ENCODE measurements at places on chromosomes 2 and 18. TPM values are rescaled to one million over a fixed set of nuclear protein-coding genes. Genes with fewer than 3 reads are reported as not detected.

Gene CIB4
- not detected for total RNA-seq

DNA sequence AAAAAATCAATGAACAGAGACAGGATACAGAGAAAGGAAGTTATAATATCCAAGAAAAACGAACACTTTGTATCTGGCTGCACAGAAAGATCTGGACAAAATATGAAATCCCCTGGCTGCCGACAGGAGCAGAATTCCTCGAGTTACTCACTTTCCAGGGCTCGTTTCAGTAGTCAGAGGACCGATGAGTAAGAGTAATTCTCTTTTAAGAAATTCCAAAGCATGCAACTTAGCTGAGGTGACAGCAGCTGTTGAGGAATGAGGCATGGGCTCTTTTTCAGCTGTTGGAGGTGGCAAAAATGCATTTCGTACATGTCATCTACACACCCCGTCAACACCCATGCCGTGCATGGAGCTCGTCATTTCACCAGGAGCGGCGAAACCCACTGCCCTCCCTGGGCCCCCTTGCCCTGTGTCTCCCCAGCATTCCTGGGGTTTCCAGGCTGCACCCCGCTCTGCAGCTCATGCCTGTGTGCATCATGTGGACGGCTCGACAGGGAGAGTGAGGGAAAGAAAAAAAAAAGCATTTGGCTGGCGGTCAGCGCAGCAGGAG, 210.8 kb upstream of the SMIM21 start:
- DNase-seq: no peak

Gene RNU2-63P
- total RNA-seq: 12.6 TPM

DNA sequence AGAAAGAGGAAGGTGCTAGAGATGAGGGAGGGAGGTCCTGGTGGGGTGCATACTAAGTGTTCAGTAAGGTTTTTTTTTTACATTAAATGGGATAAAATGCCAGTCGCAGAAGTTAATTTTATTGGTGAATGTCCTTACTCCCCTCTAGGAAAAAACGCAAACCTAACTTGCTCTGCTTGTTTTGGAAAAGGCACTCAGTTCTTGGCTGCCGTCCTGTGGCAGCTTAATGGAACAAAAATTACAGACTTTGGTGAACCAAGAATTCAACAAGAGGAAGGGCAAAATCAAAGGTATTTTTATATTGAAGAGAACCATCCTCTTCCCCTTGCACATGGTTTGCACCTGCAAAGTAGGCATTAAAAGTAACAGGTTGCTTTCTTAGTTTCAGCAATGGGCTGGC, 12.7 kb upstream of the IL18R1 start:
- DNase-seq: no peak

DNA sequence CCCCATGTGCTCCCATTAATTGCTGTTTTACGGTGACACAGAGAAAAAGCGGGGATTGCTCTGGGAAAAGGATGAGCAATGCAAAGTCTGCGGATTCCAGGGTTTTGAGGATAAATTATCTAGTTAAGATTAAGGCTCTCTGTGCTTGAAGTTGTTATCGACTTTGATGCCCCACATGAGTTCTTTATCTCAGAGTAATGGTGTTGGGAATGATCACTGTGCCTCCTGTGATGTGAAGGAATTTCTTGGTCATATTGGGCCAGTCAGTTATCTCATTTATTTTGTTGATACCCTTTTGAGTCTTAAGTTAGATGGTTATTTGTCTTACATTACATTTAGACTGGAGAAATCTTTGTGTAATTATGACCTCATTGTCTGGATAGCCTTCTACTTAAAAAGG, 184.6 kb upstream of the MEX3C start:
- no peak for DNase-seq

Gene C1QL2
- total RNA-seq: not detected

DNA sequence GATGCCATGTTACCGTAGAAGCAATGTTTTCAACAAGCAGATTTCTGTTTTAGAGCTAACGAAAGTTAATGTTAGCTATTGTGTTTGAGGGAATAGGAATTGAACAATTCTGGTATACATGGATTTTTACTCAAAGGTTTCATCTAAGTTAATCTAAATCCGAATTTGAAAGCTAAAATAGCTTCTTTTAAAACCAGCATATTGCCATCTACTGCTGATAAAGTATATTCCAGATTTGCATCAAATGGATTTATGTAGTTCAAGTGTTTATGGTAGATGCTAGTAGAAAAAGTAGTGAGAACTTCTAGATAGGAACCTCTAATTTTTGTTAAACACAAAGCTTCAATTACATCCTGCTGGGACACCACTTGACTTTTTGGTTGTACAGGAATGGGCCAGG, 1569.5 kb upstream of the NXPH2 start:
- DNase-seq: no peak

DNA sequence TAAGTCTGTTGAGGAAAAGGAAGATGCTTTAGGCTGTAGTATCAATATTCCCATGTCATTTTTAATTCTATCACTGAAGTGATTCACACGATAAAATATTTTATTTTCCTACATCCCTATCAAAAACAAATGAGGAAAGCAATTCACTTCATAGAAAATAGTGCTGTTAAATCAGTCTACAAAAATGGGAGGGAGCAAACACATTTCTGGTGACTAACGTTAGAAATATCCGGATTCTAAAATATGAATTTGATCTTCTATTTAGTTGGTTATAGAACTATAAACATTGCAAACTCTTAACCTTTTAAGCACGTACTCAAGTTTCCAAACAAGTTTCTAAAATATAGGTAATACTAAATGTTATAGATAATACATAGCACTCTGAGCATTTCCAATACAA, 20.8 kb downstream of the ATF2 start:
- no peak for DNase-seq

Gene MTERF4
- total RNA-seq: 35.0 TPM

- DNase-seq: peak; percentile 86
Measured at GRCh38 chr2:42827647-42828486, 35.5 kb upstream of the HAAO start.

Gene ZNF892
- total RNA-seq: 2.7 TPM

Gene SUMO1
- total RNA-seq: 132 TPM

Gene RMDN2
- total RNA-seq: 0.79 TPM

GRCh38 chr2:74618410-74619083, 29.6 kb downstream of the M1AP start:
- DNase-seq: no peak

Gene RSAD2
- total RNA-seq: 9.1 TPM

- no peak for DNase-seq
Measured at GRCh38 chr18:72342933-72343332, 201.2 kb downstream of the CBLN2 start.

- DNase-seq: no peak
Measured at GRCh38 chr2:44296653-44297052, 21.4 kb downstream of the SLC3A1 start.

Gene GPR39
- total RNA-seq: not detected

DNA sequence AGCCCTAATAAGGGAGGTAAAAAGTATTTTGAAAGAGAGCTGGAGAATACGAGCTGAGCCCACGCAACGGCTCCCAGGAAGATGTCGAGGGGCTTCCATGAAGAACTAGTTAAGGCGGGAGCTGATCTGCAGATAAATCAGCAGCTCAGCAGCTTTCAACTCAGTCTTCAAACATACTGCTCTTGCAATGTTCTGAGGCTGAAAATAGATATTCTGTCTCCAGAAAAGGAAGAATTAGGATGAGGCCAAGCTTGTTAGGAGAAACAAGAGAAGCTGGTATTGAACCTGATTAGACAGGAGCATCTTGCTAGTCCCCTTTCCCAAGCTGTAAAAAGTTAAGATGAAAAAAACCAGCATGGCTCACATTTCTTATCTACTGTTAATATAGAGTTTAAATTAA, 91.1 kb downstream of the AFF3 start:
- no peak for DNase-seq

DNA sequence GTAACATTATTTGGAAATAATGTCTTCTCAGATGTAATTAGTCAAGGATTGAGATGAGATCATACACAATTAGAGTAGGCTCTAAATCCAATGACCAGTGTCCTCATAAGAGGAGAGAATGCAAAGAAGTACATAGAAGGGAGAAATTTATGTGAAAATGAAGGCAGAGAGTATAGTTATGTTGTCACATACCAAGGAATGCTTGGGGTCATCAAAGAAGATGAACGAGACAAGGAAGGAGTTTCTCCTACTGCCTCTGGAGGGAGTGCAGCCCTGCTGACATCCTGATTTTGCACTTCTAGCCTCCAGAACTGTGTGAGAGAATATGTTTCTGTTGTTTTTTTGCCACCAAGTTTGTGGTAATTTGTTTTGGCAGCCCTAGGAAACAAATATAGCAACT, 100.1 kb downstream of the GALNT13 start:
- DNase-seq: no peak

DNA sequence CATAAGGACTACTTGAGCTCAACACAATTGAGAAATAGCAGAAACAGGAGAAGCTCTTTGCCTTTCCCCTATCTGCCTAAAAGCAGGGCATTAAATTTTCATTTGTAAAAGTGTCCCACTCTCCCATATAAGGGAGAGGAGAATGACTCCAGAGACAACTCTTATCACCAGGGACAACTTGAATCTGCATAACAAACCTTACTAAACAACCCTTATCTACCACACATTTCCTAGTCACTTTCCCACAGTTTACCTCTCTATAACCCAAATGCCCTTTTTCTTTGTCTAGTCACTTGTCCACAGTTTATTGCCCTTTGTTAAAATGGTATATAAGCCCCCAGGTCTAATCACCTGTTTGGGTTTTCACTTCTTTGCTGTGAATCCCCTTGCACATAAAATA, 37.5 kb upstream of the PPM1B start:
- no peak for DNase-seq

DNA sequence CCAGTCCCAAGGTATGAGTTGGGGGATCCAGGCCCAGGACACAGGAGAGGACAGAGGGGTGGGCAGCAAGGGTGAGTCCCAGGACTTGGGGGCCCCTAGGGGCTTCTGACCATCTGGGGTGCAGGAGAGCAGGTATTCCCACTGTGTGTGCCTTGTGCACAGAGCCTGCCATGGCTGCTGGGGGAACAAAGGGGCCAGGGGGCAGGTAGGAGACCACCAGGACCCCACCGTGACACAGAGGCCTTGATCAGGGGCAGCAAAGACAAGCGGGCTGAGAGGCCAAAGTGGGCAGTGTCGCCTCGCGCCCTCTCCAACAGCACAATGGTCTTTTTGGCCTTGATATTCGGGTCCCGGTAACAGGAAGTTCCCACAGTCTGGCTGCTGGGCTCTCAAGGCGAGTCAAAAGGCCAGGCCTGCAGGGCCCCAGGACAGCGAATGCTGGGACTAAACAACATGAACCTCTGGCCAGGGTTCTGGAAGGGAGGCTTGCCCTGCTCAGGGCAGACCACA, 12.3 kb upstream of the GPR17 start:
- no peak for DNase-seq

Gene TPRKB
- 32.5 TPM for total RNA-seq

- no peak for DNase-seq
Measured at GRCh38 chr2:197828464-197829135, 24.2 kb downstream of the PLCL1 start.

Gene CCL20
- total RNA-seq: 9.6 TPM

DNA sequence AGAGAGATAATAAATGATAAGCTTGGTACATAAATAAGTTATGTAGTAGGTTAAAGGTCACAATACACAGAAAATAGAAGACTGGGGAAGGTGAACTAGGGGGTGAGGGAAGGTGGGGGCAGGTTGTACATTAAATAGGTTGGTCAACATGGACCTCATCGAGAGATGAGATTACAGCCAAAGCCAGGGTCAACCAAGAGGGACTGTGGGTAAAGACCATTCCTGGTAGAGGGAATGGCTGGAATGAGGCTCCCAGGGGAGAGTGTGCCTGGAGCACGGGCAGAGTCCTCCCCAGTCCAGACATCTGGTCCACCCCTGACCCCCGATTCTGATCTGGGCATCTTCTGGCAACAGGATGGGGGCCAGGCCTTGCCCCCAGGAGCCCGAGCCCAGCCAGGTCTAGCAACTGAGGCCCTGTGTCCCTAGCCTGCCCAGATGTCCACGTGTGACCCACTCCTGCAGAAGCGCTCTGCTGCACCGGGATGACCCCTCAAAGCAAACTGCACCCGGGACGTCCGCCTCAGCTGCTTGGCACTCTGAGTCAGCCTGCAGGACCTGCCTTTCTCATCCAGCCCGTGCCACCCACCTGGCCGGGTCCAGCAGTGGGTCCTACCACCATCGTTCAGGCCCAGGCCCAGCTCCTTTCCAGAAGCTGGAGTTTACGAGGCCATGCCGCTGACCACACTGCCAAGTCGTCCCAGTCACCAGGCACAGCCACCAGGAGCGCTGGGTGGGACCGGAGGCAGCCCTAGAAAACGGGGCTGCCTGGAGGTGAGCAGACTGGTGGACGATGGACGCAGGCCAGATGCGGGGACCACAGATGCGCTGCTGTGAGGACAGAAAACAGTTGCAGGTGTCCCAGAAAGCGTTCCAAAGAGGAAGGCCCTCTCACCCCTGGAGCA, 56.2 kb upstream of the ID2 start:
- DNase-seq: no peak

Gene ACMSD
- not detected for total RNA-seq

DNA sequence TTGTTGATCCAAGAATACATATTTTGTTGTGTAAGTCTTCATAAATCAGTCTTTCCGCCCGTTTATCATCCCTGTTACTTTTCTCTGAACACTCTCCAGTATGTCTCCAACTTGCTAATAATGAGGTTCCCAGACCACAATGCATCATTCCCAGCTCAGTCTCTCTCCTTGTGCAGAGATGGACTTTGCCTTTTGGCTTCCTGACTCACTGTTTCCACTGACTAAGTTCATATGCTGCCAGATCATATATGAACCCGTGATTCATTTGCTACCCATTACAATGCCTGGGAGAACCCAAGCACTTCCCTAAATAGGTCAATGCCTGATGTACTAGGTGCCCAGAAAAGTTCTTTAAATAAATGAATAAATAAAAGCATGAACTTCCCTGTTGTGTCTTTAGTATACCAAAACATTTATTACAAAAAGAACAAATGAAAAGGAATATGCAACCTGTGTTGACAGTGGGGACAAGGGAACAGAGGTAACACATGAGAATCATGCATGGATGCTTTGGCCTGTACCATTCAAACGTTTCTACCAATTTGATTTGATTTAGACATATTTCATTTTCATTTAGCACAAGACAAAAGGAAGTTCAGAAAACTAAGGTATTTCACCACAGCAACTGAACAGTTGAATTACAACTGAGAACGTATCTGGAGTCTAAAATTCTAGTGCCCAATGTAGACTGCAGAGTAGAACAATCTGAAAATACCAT, 215.4 kb upstream of the HNRNPA3 start:
- DNase-seq: peak; percentile 46

GRCh38 chr2:44649381-44649780, 287.6 kb downstream of the CAMKMT start:
- no peak for DNase-seq
